ENCODE measurements at places on chromosomes 4 and X. TPM values are rescaled to one million over a fixed set of nuclear protein-coding genes. Genes with fewer than 3 reads are reported as not detected.

Gene USP51
- polyA plus RNA-seq = 1.4 TPM

Gene TCEAL5
- polyA plus RNA-seq = not detected

Gene TLR10
- 0.06 TPM for polyA plus RNA-seq

Gene SHISA3
- 12.7 TPM for polyA plus RNA-seq

Gene CHRDL1
- 0.54 TPM for polyA plus RNA-seq

Gene CDS1
- 1.9 TPM for polyA plus RNA-seq

Gene NXF2
- polyA plus RNA-seq = not detected

Gene MAGEB10
- polyA plus RNA-seq = not detected

Gene ABLIM2
- 4.9 TPM for polyA plus RNA-seq

Gene FSTL5
- polyA plus RNA-seq = 0.59 TPM

Gene PITX2
- 7.0 TPM for polyA plus RNA-seq

Gene SMIM43
- not detected for polyA plus RNA-seq

Gene PARM1
- polyA plus RNA-seq = 8.1 TPM

Gene PNCK
- 25.5 TPM for polyA plus RNA-seq

Gene CENPU
- polyA plus RNA-seq = 16.5 TPM

Gene SPANXN2
- not detected for polyA plus RNA-seq

Gene GPAT3
- 5.1 TPM for polyA plus RNA-seq

Gene HMGB3
- 184 TPM for polyA plus RNA-seq

Gene ARR3
- polyA plus RNA-seq = 0.10 TPM

Gene INTS6L
- polyA plus RNA-seq = 34.4 TPM

Gene EIF2S3
- 76.4 TPM for polyA plus RNA-seq

Data from cardiac muscle cell (in vitro differentiated cells and primary cell).